ENCODE measurements at places on chromosomes 1 and 21.

DNA sequence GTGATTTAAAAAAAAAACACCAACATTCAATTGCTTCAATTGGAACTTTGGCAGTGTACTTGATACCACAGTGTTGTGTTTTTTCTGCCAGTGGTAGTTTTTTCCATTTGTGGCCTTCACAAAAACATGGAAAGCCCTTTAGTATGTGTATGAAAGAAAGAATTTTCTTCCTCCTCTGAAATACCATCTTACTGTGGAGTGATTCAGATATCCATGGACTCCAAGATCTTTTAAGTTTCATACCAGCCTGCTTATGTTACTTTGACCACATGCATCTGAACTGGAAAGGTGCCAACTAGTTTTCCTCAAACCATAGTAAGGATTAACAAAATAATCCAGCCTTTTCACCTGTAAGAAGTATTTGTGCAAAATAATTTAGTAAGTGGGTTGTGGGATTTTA lies 3.4 kb downstream of the PPP2R5A start:
- no peak for DNase-seq

DNA sequence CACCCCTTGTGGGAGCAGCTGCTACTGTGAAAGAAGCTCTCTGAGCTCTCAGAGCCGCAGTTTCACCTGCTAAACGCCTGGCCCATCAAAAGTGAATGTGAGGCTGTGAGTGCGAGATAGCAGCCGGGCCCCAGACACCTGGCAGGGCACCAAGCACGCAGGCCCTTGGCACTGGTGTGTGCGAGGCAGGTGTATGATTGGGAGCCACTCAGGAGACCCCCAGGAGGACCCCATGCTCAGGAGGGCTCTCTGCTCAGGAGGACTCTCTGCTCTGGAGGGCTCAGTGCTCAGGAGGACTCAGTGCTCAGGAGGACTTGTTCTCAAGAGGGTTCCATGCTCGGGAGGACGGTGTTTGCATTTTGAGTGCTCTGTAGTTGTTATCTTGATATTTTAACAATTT lies 14.3 kb upstream of the ADARB1 start:
- no peak for DNase-seq

GRCh38 chr21:45071874-45072737 lies 2.3 kb upstream of the ADARB1 start:
- DNase-seq = no peak

- no peak for DNase-seq
Measured at GRCh38 chr1:157992833-157993146, 655 bp upstream of the KIRREL1 start.

DNA sequence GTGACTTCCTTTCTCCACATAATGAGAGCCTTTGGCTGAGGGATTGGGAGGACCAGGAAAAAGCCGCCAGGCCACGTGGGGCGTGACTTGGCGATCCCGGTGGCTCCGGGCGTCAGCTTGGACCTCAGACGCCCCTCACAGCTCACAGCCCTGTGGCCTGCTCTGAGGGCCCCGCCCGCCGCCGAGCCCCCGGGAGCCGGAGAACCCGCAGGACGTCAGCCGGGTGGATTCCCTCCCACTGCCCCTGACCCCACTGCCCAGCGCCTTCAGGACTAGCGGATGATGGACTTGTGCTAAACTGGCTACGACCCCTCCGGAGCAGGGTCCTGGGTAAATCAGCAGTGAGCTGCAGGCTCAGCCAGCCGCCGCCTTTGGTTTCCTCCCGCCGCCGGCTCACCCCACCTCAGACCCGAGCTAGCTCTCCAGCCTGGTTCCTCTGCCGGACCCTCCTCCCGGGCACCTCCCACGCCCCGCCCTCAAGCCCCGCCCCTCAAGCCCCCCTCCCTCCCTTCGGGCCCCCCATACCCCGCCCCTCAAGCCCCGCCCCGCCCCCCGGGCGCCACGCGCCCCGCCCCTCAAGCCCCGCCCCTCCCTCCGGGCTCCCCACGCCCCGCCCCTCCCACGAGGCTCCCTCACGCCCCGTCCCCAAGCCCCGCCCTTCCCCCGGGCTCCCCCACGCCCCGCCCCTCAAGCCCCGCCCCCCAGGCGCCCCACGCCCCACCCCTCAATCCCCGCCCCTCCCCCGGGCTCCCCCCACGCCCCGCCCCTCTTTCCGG lies 10.0 kb upstream of the FAAP20 start:
- peak; percentile 93 for DNase-seq
